HFFc6 (cell line): ENCODE measurements at places on chromosomes 2 and 18. TPM values are rescaled to one million over a fixed set of nuclear protein-coding genes. Genes with fewer than 3 reads are reported as not detected.

DPYSL5 gene
- total RNA-seq = not detected in 2 replicates

NGEF gene
- not detected in 3 replicates for total RNA-seq

IL1B gene
- total RNA-seq = 1.6 to 7.7 TPM (median 2.0 TPM) in 3 replicates

RBKS gene
- total RNA-seq = 1.7 to 2.7 TPM (median 2.4 TPM) in 3 replicates

CROCC2 gene
- not detected in 3 replicates for total RNA-seq

TRAPPC8 gene
- total RNA-seq = 24.7 and 26.0 TPM in 2 replicates

HS1BP3 gene
- total RNA-seq = 12.4 to 16.1 TPM (median 13.3 TPM) in 3 replicates

RNASEH1 gene
- total RNA-seq = 35.2 and 43.6 TPM in 2 replicates

CFAP210 gene
- 0.12 to 0.29 TPM (median 0.15 TPM) in 3 replicates for total RNA-seq

GRCh38 chr2:127128445-127128904 lies 21.5 kb upstream of the BIN1 start:
- DNase-seq = no peak

DNA sequence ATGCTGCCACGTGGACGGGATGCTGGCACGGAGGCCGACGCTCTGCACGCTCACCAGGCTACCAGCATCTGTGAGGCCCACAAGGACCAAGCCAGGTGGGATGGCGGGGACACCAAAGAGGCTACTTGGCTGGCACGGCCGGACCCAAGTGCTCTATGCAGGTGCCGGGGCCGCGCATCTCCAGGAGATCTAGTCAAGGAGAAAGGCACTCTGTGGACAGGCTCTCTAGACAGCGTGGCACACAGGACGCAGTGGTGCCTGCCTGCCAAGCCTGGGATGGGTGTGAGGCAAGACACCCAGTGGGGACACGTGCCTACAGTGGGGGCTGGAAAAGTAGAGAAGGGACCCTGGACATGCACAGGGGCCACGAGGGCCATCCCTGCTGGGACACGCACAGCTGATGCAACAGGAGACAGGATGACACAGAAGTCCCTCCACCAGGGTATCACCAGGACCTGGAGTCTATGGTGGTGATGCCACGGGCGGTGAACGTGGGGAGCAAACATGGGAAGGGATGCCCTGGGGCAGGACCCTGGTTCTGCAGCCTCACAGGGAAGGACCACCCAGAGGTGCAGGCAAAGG lies 28.5 kb downstream of the ZNF516 start:
- DNase-seq = no peak

DNA sequence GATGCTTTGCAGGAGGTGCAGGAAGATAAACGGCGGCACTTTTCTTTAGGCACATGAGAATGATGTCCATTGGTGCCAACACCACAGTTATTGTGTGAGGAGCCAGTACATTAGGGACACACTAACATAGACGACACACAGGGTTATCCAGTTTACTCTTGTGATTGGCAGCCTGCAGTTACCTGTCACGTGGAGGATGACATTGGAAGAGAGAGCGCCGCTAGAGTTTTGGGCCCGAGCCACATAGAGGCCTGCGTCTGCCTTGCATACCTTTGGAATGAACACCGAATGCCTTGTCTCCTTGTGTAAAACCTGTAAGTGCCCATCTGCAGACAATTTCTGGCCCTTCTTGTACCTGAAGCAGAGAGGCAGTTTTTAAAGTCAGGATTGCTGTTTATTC lies 26.9 kb upstream of the TTN start:
- no peak for DNase-seq

DNA sequence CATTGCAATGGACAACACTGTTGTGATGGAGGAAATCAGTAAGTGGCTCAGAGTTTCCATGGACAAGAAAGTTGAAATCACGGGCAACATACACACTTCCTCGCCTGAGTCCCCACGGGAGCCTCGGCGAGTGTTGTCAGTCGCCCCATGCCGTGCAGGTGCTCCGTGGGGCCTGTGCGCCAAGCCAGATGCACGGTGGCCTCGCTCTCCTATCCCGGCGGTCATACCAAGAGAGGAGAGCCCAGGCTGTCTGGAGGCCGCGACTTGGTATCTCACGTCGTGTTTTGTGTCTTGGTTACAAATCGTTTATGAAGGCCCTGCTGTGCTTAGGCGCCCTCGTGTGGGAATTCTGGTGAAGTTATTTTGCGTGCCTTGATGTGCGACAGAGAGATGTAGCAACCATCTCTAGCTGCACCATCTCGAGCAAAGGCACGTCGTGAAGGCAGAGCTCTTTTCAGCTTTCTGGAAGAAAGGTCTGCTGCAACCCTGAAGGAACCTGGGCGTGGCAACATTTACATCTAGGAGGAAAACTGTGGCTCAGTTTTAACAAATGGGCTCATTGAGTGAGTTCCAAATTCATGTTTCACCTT lies 21.8 kb downstream of the ATG4B start:
- DNase-seq = peak; percentile 52

DNA sequence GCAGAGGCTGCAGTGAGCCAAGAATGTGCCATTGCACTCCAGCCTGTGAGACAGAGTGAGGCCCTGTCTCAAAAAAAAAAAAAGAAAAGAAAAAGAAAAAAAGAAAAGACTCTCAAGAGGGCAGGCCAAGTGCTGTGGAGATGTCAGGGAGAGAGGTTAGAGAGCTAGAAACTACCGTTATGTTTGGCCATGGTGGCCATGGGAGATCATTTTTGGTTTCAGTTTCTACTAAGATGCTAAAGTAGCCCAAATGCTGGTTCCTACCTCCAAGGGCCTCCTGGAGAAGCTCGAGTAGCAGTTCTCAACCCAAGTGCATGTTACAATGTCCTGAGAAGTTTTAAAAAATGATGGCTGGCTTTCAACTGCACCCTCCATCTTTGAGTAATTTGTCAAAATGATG lies 47.4 kb upstream of the TCF4 start:
- DNase-seq = no peak

- DNase-seq = peak; percentile 80
These were observed 129.2 kb downstream of the IKZF2 start for GRCh38 chr2:213021971-213022899.

GRCh38 chr2:23711979-23712755 lies 214.8 kb downstream of the ATAD2B start:
- no peak for DNase-seq

DNA sequence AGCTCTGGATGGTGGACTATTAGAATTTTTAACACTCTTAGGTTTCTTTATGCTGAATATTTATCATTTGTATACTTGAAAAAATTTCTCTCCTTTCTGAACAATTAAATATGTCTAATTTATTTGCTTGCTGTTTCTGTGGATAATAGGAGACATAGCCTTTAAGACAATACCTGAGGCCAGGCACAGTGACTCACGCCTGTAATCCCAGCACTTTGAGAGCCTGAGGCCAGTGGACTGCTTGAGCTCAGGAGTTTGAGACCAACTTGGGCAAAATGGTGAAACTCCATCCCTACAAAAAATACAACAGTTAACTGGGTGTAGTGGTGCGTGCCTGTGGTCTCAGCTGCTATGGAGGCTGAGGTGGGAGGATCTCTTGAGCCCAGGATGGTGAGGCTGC lies 54.7 kb downstream of the FAM117B start:
- DNase-seq = no peak

- no peak for DNase-seq
These were observed 46.0 kb upstream of the SERTAD2 start for GRCh38 chr2:64699712-64700111.

- no peak for DNase-seq
These were observed 158.5 kb downstream of the NCK2 start for GRCh38 chr2:105903051-105903674.

- DNase-seq = no peak
These were observed 4.9 kb downstream of the ERFE start for GRCh38 chr2:238163481-238164198.

- DNase-seq = peak; percentile 55
These were observed 12.5 kb downstream of the NPC1 start for GRCh38 chr18:23573626-23574431.

DNA sequence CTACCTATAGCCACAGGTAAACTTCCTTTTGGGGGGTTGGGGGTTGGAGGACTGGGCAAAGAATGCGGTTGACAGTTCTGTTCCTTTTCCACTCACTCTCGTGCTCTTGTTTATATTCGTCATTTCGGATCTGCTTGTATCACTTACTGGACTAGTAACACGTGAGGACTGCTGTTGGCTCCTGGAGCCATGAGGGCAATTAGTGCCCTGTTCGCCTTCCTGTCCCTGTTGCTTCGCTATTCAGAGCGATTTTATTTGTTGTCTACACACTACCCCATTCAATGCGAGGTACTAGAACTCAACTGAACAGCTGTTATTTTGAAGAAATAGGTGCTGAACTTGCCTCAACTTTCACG lies 1.1 kb downstream of the KCNJ3 start:
- no peak for DNase-seq

GRCh38 chr2:15688924-15689568 lies 97.4 kb downstream of the DDX1 start:
- DNase-seq = no peak
